ENCODE measurements at places on chromosomes 7 and 10.

- no peak for DNase-seq
Observed at GRCh38 chr10:129705676-129706075, 238.6 kb downstream of the MGMT start.

- DNase-seq, result no peak
Observed at GRCh38 chr10:24113901-24114300, 95.0 kb upstream of the KIAA1217 start.

DNA sequence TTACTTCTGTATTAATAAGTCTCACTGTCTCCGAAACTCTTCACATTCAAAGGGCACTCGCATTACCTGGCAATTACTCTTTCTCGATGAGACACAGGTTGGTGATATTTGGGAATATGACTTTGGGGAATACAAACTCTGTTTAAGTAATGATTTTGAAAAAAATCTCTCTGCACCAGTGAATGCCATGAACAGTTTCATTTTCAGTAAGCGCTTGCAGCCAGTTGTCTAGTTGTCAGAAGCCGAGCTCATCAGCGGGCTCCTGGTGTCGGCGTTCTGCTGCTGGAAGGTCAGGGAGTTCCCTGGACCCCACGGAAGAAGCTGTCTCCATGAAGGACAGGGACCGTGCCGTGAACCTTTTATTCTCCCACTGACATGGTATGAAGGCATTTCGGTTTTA lies 57.7 kb downstream of the PTPRE start:
- no peak for DNase-seq

GRCh38 chr10:865257-865656 lies 66.2 kb downstream of the LARP4B start:
- no peak for DNase-seq

DNA sequence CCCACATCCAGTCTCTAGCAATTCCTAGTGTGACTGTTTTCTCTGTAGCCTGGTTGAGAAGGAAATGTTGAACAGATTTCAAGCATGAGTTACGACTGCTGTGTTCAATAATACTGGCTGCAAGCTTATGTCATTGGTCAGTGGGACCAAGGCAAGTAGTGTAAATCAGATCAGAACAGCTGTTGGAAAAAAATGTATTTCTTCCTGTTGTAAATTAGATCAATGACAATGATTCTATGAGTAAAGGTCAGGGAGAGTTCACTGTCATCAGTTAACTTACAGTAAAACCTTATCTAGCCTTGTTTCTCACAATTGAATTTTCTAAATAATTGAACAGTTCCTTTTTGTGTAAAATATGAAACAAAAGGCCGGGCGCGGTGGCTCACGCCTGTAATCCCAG lies 6.7 kb downstream of the OTUD1 start:
- DNase-seq, result no peak

GRCh38 chr7:18086165-18087025 lies 58.7 kb upstream of the PRPS1L1 start:
- DNase-seq, result no peak

DNA sequence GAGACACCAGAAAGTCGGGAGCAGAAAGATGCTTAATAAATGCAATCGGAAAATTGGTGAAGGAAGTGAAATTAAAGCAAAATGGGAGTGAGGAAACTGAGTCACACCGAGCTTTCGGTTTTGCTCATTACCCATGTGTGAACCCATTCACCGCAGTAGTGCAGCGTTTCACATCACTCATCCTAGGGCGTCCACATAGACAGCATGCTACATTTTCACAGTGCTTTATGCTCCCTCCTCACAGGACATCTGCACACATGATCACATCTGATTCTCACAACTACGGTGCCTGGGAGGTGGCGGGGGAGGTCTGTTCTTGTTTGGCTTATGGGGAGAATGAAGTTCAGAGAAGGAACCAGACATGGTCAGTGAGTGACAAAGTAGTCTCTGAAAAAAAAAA lies 36.6 kb upstream of the ATP6V0A4 start:
- no peak for DNase-seq

GRCh38 chr7:118502235-118502634 lies 277.7 kb downstream of the ANKRD7 start:
- no peak for DNase-seq

DNA sequence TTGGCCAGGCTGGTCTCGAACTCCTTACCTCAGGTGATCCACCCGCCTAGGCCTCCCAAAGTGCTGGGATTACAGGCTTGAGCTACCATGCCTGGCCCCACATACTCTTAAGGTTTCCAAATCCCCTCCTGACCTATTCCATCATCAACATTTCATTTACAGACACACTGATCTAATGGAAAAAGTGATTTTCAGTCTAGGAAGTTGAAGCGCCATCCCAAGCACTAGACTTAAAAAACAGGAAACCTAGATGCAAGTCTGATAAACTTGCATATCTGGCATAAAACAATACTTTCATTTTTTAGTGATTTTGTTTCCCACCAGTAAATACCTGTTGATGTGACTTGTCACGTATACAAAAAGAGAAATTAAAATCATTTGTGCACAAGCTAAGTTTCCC lies 44.0 kb downstream of the DNMBP start:
- DNase-seq, result no peak

- no peak for DNase-seq
Observed at GRCh38 chr10:78851647-78852046, 217.1 kb upstream of the ZMIZ1 start.

GRCh38 chr7:91228327-91228726 lies 35.9 kb upstream of the FZD1 start:
- no peak for DNase-seq

DNA sequence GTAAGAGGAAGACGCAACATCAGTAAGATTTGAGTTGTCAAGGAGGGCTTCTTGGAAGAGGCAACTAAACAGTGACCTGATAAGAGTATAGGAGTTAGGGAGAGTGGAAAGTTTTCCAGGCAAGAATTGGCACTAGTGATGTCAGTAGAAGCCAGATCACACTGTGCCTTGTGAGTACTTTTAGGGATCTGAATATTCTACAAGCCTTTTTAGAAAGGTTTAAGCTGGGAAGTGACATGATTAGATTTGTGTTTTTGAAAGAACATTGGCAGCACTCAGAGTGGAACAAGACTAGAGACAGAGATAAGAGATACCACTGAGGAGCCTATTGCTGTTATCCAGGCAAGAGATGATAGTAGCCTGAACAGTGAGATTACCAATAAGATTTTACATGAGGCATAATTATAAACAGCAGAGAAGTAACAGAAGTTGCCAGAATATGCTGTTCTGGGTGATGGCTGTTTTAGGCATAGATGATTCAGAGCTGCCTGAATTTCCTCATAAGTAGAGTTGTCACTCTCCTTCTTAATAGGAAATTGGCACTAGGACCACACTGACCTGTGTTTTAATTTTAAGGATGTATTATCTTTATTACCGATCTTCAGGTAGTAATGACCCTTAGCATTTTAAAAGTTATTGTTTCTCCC lies 45.6 kb downstream of the NHLRC2 start:
- DNase-seq, result no peak

GRCh38 chr10:125002423-125003145 lies 60.7 kb downstream of the ZRANB1 start:
- no peak for DNase-seq

DNA sequence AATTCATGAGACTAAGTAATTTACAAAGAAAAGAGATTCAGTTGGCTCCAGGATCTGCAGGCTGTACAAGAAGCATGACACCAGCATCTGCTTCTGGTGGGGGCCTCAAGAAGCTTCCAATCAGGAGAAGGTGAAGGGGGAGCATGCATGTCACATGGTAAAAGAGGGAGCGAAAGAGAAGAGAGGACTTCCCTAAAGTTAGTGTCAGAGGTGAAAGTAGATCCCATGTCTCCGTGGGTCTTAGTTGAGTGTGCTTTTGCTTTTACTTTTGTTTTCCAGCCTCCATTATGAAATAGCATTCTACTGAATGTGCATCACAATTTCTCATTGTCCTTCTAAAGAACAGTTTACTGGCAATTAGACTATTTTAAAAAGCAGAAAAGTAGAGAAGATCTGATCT lies 213.6 kb upstream of the FZD1 start:
- no peak for DNase-seq

GRCh38 chr10:113469796-113470195 lies 83.1 kb upstream of the HABP2 start:
- DNase-seq, result no peak

GRCh38 chr10:34184397-34184796 lies 630.7 kb downstream of the PARD3 start:
- DNase-seq, result no peak

- DNase-seq, result no peak
Observed at GRCh38 chr7:30598121-30598876, 3.6 kb downstream of the GARS1 start.

DNA sequence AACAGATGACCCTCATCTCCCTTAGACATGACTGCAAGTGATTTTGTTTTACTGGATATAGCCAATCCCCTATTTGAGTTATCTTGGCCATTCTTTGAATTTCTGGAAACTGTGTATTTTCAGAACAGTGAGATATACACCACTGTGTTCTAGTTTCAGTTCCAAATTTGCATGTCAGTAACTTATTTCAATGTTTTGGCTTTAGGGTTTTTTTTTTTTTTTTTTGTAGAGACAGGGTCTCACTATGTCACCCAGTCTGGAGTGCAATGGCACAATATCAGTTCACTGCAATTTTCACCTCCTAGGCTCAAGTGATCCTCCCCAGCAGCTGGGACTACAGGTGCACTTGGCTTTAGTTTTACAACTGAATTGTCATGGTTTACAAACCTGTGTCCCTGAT lies 67.2 kb downstream of the ATAD1 start:
- DNase-seq, result no peak

DNA sequence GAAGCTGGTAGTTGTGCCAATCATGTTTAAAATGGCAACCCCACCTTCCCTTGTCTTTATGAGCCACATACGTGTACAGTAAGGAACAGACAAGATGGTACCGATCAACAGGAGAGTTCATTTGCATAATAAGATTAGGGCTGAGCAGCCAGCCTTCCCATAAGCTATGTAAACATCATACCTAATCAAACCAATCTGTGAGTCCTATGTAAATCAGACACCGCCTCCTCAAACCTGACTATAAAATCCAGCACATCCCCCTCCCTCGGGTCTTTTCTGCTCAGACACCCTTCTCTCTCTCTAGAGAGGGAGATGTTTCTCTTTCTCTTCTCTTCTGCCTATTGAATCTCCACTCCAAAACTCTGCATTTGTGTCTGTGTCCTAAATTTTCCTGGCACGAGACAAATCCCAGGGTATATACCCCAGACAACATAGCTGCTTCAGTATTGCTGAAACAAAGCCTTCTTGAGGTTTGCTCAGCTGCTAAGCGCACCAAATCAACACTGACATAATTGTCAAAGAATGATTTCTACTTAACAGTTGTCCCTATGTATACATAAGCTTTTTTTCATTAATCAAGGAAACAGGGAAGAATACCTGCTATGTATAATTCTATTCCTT lies 279.2 kb downstream of the THSD7A start:
- no peak for DNase-seq

GRCh38 chr7:142153400-142153799 lies 41.9 kb downstream of the MGAM2 start:
- DNase-seq, result no peak

- DNase-seq, result no peak
Observed at GRCh38 chr10:19785366-19785765, 30.9 kb upstream of the PLXDC2 start.

- no peak for DNase-seq
Observed at GRCh38 chr10:24007359-24007758, 201.6 kb upstream of the KIAA1217 start.

- no peak for DNase-seq
Observed at GRCh38 chr7:45102785-45103712, 8.4 kb downstream of the TBRG4 start.

DNA sequence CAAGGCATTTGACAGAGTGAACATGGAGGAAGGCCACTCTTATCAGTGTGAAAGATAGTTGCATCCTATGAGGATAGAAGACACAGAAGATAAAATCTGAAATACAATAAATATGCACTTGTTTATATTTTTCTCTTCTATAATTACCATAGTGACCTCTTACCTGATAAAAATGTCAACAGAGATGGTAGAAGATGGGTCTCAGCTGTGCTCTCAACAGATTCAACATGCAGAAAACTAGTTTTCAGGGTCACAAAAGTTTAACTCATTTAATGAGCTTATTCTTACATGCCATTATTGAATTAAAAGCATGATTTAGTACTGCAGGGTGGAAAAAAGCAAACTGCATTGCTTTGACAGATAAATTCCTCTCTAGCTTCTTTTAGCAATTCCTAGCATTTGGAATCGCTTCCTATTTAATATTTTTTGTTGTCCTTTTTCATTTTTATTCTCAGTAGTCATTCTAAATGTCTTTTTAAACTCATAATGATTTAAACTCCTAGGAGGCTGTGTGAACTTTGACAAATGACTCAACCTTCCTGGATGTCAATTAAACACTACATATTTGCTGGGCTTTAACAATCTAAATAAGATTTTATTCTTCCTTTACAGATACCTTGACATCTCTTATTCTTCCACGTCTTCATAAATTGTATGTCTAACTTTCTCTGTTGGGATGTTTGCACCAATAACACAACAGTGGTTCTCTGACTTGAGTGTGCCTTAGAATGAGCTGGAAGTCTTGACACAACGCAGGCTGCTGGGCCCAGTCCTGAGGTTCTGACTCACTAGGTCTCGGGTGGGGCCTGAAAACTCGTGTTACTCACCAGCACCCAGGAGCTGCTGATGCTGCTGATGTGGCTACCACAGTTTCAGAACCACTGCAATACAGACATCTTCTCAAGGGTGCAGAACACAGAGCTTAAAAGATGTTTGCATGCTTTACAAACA lies 565.5 kb upstream of the IGFBP3 start:
- no peak for DNase-seq

GRCh38 chr7:24783698-24784097 lies 26.4 kb upstream of the GSDME start:
- no peak for DNase-seq

DNA sequence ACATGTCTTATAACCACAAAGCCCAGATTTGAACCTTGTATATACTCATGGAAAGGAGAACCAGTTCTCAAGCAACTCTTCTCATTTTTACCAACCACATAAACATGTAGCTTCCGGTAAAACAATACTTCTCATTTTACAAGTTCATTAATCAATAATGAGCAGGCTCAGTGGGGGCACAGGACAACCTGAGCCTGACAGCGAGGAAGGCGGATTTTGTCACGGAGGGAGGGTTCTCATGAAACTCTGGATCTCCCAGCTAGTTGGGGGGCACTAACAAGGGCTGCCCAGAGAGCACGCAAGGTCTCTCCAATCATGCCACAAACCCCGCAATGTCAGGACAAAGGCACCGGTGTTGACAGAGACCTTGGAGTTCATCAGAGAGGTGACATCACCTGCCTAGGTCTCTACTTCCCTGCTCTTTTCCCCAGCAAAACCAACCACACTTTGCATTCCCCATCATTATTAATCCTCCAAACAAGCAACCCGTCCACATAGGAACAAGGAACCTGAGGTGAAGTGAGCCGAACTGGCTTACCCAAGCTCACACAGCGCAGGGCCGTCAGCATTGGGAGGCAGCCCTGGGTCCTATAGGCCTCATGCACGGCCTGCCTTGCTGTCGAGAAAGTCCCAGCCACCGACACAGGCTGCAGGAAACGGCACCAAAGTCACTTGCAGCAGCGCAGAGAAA lies 192.1 kb upstream of the KLF14 start:
- no peak for DNase-seq

GRCh38 chr10:30186371-30186875 lies 127.0 kb upstream of the JCAD start:
- peak; percentile 41 for DNase-seq

Measured in liver (tissue), 10 donors.